ENCODE measurements at places on chromosomes 3 and 15.

- no peak for DNase-seq
Observed at GRCh38 chr3:35380196-35380595, 259.1 kb upstream of the ARPP21 start.

- DNase-seq, result no peak
Observed at GRCh38 chr3:197951392-197951990, 1.5 kb downstream of the RPL35A start.

DNA sequence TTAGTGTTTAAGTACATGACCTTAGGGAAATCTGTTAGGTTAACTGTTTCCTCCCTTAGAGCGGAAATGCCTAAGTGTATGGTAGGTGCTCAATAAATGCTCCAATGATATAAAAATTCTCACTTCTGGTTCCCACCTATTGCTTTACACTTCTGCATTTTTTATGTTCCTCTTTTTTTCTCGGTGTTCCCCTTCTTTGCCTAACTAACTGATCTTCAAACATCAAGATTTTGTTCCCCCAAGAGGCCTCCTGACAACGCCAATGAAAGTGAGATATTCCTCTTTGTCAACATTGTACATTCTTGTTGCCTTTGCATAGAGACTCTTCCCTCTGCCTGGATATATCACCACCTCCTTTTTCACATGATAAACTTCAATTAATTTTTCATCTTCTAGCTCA lies 17.4 kb downstream of the SLC35A5 start:
- DNase-seq, result no peak

GRCh38 chr15:52042051-52042851 lies 23.2 kb downstream of the MAPK6 start:
- DNase-seq, result no peak

DNA sequence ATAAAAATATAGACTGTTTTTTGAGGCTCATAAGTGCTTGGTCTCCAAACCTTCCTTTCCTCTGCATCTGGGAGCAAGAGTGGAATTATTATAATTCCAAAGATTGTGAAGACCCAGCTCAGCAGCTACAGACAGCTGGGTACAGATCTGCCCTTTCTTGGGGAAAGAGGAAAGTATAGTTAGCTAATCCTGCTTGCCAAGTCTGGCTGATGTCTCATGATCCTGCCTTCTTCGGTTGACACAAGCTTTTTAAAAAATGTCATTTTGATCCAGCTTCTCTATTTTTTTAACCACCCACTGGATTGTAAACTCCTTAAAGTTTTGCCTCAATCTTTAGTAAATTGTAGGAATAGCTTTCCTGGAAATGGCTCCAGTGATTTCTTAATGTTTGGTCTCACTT lies 181.1 kb downstream of the LRTM1 start:
- DNase-seq, result no peak

- no peak for DNase-seq
Observed at GRCh38 chr15:66756295-66756694, 54.3 kb downstream of the SMAD6 start.

DNA sequence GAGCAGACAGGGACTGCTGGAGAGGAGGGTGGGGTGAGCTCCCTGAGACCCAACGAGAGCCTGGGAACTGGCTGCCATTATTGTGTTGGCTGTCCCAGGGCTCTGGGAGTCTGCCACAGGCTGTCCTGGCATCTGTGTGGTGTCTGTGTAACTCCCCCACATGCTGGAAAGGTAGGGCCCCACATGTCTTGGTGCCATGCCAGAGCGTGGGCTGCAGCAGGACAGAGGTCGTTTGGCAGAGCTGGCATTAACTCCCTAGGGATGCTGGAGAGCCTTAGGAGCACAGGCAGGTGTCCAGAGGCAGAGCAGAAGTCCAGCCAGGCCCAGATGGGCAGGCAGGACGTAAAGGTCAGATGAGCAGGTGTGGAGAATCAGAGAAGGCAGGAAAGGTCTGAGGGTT lies 9.7 kb downstream of the TIMP4 start:
- no peak for DNase-seq

DNA sequence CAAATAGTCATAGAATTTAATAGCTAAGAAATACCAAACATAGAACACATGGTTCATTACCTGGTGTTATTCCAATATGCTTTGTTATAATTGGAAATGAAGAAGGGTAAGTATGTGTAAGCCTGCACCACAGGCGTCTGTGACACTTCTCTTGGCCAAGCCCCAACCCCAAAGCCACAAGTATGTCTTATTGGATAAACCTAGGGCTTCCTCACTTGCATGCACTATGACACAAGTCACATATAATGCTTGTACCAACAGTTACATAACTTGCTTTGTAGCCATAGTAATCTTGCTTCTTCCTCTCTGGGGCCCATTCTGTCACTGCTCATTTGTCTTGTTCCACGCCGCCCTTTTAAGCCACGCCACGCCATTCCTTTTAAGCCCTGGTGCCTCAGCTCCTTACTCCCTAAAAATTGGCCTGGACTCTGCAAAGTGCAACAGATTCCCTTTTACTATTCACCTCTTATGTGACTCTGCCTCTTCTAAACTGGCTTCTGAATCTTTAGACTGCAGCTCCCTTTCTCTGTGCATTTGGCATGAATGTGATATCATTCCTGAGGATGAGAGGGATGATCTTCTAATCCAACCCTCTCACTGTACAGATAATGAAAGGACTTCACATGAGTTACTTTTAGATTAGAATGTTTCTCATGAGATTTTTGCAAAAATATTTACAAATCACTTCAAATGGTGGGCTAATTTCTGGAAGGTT lies 48.1 kb upstream of the EPHA3 start:
- no peak for DNase-seq

- no peak for DNase-seq
Observed at GRCh38 chr3:16975083-16975482, 90.3 kb downstream of the PLCL2 start.

DNA sequence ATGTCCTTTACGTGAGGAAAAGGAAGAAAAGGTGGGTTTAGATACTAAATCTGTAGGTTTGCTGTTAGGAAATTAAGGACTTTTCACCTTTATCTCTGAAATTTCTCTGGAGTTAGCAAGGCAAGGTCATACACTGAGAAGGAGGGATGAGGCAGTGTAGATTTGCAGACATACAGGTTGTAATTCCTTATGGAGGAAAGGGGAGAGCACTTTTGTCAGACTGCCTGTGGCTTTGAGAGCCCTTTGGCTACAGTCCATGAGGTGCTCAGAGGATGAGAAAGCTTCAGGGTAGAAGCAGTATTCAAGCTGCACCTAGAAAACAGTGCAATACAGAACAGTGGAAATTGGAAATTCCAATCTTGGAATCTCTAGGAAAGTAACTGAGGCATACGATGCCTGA lies 8.3 kb downstream of the RPL14 start:
- DNase-seq, result no peak

DNA sequence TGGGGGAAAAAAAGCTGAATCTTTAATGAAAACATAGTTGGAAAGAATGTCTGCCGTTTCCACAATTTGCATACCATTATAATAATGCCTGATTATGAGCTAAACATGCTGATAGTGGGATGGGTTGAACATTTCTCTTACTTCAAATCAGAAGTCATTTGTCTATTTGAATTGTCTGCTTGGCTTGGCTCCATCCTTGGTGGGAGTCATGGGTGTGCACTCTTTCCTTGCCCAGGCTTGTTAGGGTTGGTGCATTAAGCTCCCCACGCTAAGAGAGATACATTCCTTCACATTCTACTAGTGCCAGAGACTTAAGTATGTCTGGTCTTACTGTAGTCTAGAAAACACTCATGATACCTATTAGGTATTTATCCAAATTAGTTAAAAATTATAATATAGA lies 121.4 kb upstream of the RARB start:
- DNase-seq, result no peak

DNA sequence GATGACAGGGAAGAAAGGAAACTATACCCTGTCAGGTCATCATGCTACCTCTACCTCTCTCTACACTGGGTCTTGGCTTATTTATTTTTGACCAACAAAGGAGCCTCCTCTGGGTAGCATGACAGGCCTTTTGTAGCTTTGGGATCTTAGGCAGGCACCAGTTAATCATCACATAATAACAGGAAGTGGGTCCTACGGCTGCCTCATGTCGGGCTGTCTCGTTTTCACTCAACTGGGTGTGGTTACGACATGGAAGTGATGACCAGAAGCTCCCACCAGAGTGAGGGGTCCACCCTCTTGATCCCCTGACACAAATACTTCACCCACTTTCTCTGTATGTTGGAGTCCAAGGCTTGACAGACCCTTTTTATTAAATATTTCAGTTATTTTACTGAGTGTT lies 105.3 kb downstream of the CD47 start:
- no peak for DNase-seq

GRCh38 chr3:10783360-10784351 lies 32.4 kb upstream of the SLC6A11 start:
- DNase-seq, result no peak

DNA sequence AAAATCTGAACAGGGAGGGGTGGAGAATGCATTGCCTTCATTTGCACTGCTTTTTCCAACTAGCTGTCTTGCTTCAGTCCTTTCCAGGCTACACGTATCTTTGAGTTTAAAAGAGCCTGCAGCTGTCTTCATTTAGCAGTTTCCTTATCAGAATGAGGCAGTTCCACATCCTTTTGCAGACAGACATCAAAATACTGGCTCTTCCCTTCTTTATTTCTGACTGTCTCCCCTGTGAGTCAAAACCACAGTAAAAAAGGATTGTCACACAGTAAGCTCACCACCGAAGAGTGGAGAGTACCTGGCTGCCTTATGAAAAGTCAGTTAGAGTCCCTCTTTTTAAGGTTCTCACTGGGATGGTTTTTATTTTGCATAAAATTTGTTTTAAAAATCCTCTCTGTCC lies 205.5 kb upstream of the CD96 start:
- no peak for DNase-seq

GRCh38 chr3:100245136-100245535 lies 15.7 kb upstream of the TBC1D23 start:
- DNase-seq, result no peak

DNA sequence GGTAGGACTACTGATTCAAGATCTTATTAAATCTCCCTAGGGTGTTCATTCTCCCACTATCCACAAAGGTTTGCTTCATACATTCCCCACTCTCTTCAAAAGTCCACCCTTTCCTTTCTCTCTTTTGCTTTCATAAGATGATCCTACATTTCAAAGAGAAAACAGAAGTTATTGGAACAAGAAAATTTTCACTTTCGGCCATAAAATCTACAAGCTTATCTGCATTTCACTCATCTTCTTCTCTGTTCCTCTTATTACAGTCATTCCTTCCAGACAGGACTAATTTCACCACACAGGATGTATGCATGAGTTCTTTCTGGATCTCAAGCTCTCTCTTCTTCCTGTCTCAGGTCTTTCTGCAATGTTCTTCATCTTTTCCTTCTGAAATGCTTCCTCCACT lies 238.7 kb downstream of the ISL2 start:
- DNase-seq, result no peak

DNA sequence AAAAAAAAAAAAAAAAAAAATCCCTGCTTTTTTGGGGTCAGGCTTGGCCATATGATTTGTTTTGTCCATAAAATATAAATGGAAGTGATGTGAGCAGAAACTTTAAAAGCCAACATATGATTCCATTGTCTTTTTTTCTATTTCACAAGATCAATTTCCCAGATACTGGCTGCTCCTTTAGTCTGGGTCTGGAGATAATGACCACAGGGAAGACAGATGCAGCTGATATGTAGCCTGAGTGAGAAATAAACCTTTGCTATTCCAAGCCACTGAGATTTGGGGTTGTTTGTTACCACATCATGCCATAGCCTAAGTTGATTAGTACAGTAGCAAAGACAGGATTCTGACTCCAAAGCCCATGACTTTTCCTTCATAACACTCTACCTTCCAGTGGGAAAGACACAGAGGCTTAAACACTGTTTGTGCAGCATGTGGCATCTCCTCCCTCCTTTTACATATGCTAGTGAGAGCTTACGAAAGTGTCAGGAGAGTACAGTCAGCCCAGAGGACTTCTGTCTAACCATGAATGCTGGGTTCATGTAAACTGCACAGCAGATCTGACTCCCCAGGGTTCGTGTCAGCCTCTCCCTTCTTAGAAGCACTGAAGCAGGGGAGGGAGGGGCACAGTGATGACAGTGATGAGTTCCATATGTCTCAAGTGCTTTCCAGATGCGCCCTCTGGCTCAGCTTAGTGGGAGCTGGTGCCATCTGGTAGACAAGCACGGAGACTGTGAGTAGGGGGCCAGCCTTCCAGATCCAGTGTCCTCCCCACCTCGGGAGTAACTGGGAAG lies 36.7 kb upstream of the SLC7A14 start:
- no peak for DNase-seq

DNA sequence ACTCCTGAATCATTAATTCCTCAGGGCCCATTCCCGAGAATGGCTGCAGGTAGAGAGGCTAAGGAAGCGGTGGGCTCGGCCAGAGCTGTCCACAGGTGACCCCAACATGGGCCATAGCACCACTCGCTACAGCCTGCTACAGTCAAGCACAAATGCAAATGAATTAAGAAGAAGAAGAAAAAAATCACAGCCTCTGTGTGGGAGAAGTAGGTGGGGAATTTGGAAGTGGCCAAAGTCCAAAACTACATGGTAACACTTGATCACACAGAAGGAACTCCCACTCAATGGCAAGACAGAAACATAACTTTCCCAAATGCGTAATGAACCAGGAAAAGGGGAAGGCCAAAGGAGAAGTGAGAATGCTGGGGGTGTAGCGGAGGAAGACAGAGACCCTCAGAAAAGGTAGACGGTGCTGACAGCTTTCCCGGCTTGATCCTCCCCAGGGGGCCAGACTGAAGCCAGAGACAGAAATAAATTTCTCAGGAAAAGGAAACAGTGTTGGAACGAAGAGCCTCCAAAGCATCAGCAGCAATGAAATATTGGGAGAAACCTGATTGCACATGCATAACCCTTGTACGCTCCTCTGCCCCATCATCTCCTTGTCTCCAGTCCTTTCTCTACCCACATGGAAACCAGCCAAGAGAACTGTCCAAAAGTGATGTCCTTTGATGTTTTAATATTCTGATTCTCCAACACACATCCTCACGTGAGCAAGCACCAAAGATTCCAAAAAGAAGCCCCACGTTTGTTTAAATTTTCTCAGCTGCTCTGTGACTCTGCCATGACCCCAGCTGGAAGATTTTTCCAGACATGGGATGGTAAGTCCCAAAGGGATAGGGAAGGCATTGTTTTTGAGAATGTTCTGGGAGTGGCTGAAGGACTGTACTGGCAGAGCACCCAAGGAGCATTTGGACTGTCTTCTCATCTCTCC lies 107.6 kb downstream of the OXNAD1 start:
- no peak for DNase-seq

- DNase-seq, result no peak
Observed at GRCh38 chr15:70766597-70766996, 3.2 kb upstream of the UACA start.

GRCh38 chr3:177676947-177677587 lies 479.8 kb upstream of the TBL1XR1 start:
- DNase-seq, result no peak

- no peak for DNase-seq
Observed at GRCh38 chr3:161395115-161396012, 24.0 kb upstream of the SPTSSB start.

- no peak for DNase-seq
Observed at GRCh38 chr3:11447584-11448200, 175.5 kb downstream of the ATG7 start.

GRCh38 chr15:63991706-63992105 lies 54.6 kb downstream of the DAPK2 start:
- DNase-seq, result no peak

GRCh38 chr3:170608475-170608874 lies 22.6 kb upstream of the SLC7A14 start:
- no peak for DNase-seq

GRCh38 chr3:180855956-180856355 lies 56.5 kb upstream of the FXR1 start:
- no peak for DNase-seq

All from activated naive CD4-positive, alpha-beta T cell (primary cell).